ENCODE measurements at places on chromosomes 4 and X.

- no peaks in the 10 kb centered on the region for H3K27me3 ChIP-seq
- peak overlapping the region; percentile 100 for H3K27ac ChIP-seq
- H3K4me1 ChIP-seq, result peaks cover 59% of the 10 kb centered on the region
- no peak for DNase-seq
These were observed 1.8 kb downstream of the KLF3 start for GRCh38 chr4:38665551-38666411.

GRCh38 chrX:153727123-153727931 lies 2.7 kb downstream of the ABCD1 start:
- no peak overlapping the region for H3K27ac ChIP-seq
- peaks cover 17% of the 10 kb centered on the region for H3K36me3 ChIP-seq
- peaks cover 13% of the 10 kb centered on the region for H3K4me1 ChIP-seq
- peak overlapping the region; percentile 49 for H3K4me3 ChIP-seq
- no peak for DNase-seq

DNA sequence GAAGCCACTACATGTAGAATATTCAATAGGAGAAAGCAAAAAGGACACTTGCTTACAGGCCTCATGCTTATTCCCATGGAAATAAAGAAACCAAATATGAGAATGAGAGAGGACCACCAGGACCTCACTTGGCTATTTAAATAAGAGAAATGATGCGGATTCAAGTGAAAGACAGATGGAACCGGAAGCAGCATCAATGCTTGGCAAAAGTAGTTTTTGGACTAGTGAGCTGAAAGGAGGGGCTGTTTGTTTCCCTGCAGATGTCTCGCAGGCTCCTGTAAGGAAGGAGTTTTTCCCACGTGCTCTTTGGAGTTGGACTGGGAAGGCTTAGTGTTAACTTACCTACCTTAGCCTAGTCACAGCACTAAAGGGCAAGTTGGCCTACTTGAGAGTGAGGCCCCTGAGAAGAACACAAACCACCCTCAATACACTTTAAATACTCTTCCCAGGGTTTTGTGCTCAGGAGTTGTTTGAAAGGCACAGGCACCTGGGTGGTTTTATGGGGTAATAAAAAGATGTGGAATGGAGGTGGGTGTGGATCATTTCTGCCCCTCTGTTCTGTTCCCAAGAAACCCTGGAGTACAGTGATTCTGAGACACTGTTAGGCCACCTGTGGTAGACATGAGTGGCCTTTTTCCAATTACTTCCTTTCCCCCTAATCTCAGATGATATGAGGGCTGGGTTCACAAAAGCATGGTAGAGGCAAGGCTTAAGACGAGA lies 113.3 kb upstream of the C1GALT1C1 start:
- DNase-seq, result no peak
- H3K4me3 ChIP-seq, result no peak overlapping the region
- no peaks in the 10 kb centered on the region for H3K4me1 ChIP-seq
- no peaks in the 10 kb centered on the region for H3K27me3 ChIP-seq
- no peaks in the 10 kb centered on the region for H3K36me3 ChIP-seq
- no peak overlapping the region for H3K27ac ChIP-seq

GRCh38 chr4:8725845-8726244 lies 133.3 kb downstream of the CPZ start:
- peak; percentile 3 for DNase-seq
- no peaks in the 10 kb centered on the region for H3K4me1 ChIP-seq
- H3K36me3 ChIP-seq, result no peaks in the 10 kb centered on the region
- no peak overlapping the region for H3K27ac ChIP-seq
- H3K27me3 ChIP-seq, result peaks cover 20% of the 10 kb centered on the region
- H3K4me3 ChIP-seq, result no peak overlapping the region
